ENCODE measurements at places on chromosomes 6 and 20.

GRCh38 chr6:43081043-43081442 is 4.9 kb downstream of the PTK7 start:
- DNase-seq = no peak

DNA sequence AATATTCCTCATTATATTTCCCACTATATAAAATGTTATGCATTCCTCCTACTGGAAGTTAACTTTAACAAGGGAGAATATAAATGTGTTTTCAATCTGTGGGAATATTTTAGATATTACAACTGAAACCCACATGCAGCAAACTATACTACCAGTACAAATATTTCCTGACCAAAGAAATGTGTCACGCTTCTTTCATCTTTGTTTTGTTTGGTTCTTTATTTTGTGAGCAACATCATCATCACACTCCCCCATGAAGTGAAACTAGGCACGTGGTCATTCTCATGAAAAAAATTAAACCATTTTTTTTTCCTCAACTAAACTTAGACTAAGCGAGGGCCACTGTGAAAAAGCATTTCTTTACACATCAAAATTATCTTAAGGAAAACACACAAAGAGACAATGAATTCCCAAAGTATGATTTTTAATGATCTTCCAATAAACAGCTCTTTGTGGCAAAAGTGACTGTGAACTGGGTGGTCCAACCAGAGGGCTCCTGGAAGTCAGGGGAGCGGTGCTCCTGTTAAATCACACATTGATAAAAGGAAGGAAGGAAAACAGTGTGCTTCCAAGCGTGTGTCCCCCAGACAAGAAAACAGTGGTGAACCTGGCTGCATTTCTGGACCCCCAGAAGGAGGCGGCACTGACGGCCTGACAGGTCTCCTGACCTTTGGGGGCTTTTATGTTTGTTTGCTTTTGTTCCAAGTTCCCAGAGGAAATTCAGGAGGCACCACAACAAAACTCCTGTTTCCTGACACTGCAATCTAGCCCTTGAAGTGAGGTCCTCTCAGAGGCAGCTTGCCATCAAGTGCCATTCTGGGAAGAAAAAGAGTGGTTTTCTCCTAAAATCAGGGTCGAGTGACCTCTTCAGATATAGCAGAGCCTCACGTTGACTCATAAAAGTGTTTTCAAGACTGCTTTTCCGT is 166.8 kb upstream of the FOXQ1 start:
- DNase-seq = no peak

GRCh38 chr6:167303675-167304625 is 12.8 kb downstream of the UNC93A start:
- DNase-seq = no peak

- DNase-seq = no peak
Observed at GRCh38 chr6:45959534-45960145, 56.0 kb downstream of the CLIC5 start.

DNA sequence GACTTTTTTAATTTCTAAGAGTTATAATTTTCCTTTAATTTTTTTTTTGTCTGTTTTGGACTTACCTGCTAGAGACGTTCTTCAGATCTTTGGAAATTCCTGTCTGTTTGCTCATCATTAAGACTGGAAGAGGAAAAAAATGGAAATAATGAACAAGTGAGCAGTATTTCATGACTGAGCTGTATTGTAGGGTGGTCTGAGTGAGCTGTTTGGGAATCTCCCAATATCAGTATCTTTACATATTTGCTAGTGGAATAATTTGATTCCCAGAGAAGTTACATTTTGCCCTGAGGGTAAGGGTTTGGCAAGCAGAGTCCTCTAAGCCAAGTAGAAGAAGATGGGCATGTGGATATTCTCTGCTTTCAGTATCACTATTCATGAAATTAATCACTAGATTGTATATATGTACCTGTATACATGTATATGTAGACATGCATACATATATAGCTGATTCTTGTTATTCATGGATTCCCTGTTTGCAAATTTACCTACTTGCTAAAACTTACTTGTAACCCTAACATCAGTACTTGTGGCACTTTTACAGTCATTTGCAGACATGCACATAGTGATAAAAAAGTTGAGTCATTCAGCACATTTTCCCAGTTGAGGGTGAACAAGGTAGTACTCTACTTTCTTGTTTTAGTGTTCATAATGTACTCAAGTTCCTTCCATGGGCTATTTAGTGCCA is 13.5 kb downstream of the ZC2HC1B start:
- no peak for DNase-seq

- DNase-seq = no peak
Observed at GRCh38 chr6:108566406-108566805, 5.7 kb downstream of the FOXO3 start.

GRCh38 chr6:16706029-16706428 is 55.2 kb downstream of the ATXN1 start:
- no peak for DNase-seq

GRCh38 chr6:81084776-81085430 is 667.6 kb downstream of the TENT5A start:
- no peak for DNase-seq

DNA sequence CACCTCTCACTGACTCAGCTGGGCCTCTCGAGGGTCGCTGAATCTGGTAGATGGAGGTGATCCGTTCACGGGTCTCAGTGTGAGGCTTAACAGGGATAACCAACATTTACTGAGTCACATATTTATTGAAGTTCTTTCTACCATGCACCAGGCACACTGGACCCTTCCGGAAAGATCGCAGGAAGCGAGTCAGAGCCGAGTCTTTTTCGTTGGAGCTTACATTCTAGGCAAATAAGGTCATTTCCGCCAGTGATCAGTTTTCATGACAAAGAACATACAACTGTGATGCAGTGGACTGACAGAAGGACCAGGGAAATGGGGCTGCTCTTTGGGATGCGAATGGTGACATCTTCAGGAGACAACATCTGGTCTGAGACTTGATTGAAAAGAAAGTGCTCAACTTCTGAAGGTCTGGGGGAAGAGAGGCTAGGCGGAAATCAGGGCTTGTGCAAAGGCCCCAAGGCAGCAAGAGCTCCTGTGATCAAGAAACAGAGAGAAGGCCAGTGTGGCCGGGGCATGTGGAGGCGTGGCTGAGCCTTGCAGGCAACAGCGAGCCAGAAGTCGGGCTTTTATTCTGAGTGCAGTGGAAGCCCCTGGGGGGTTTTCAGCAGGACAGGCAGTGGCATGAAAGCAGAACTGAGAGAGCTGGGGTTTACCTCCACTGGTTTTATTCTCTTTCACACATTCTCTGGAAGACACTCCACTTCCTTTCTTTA is 56.7 kb downstream of the APCDD1L start:
- no peak for DNase-seq

DNA sequence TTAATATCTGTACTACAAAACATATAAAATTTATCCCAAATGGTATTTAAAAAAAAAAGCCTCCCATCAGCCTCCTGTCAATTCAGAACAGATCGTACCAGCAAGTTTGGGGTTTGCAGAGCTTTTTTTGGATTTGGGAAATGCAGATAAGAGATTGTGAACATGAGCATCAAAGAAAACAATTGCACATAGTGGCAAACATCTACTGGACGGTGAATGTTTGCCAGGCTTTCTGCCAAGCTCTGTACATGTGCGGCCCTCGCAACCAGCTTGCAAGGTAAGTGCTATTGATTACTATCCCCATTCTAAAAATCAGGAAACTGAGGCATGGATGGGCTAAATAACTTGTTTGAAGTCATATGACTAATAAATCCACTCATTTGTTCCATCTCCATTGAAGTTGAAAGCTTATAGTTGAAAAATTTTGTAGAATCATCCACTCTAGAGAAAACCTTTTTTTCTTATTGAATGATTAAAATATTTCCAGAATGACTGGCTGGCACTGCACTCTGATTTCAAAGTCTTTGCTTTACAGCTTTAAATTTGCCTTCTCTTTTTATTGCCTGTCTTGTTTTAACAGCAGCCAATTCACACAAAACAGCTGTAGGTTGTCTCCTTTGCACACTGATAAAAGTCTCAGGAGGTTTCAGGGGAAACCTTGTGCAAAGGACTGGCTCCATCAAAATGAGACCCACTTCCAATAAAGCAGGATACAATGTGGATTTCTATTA is 37.4 kb upstream of the SIRT5 start:
- no peak for DNase-seq

GRCh38 chr20:32326504-32326845 is 31.7 kb upstream of the ASXL1 start:
- no peak for DNase-seq

GRCh38 chr6:53922539-53922981 is 127.8 kb downstream of the LRRC1 start:
- no peak for DNase-seq

- DNase-seq = no peak
Observed at GRCh38 chr6:37491830-37492208, 7.9 kb downstream of the CCDC167 start.

DNA sequence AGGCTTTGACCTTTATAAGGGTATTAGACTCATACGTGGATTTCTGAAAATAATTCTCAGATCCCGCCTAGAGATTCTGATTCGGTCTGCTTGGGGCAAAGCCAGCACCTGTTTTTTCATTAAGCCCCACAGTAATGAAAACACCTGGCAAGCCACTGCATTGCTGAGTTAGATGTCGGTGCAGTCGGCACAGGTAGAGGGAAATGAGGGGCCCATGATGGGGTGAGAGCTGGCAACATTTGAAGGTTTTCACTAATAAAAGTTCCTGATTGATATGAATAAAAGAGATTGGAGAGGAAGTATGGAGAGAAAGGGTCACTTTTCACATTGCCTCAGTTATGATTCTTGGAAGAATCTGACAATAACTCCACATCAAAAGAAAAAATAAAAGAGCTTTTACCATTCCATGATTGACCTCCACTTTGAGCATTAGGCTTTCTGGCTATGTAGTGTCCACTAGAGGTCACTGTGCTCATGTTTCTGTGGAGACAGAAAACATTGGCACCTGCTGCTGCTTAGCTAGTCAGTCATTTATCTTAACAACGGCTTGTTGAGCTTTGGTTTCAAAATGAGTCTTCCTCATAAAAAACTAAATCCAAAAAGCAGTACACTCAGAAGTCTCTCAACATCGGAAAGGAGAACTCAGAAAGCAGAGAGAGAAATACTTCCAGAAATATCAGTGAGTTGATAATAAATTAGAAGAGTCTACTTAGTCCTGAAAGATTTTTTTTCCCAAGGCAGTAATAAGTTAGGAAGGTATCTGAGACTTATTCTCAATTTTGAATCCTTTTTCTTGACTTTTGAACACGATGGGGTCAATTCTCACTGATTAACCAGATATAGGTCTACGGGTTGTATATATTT is 53.3 kb upstream of the KLHL31 start:
- peak; percentile 90 for DNase-seq

GRCh38 chr6:81340946-81341345 is 411.5 kb downstream of the TENT5A start:
- no peak for DNase-seq

- DNase-seq = no peak
Observed at GRCh38 chr6:55058682-55059081, 115.6 kb upstream of the HCRTR2 start.

- DNase-seq = no peak
Observed at GRCh38 chr6:167769408-167770190, 57.1 kb upstream of the AFDN start.

- no peak for DNase-seq
Observed at GRCh38 chr6:143441680-143442545, 8.6 kb downstream of the ADAT2 start.

DNA sequence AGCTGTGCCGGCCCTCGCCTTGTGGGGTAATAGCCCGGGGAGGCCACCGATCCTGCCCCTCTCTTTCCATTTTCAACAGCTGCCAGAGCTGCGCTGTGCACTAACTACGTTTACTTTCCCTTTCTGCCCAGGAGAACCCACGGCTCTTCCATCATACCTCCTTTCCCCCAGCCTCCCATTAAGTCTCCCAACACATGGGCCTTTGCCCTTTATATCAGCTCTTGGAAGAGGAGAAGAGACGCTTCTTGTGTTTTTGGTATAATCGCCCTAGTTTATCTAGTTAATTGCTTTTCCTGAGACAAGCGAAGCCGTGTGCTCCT is 637 bp downstream of the UBR2 start:
- no peak for DNase-seq

- no peak for DNase-seq
Observed at GRCh38 chr20:40781327-40782042, 92.4 kb upstream of the MAFB start.

DNA sequence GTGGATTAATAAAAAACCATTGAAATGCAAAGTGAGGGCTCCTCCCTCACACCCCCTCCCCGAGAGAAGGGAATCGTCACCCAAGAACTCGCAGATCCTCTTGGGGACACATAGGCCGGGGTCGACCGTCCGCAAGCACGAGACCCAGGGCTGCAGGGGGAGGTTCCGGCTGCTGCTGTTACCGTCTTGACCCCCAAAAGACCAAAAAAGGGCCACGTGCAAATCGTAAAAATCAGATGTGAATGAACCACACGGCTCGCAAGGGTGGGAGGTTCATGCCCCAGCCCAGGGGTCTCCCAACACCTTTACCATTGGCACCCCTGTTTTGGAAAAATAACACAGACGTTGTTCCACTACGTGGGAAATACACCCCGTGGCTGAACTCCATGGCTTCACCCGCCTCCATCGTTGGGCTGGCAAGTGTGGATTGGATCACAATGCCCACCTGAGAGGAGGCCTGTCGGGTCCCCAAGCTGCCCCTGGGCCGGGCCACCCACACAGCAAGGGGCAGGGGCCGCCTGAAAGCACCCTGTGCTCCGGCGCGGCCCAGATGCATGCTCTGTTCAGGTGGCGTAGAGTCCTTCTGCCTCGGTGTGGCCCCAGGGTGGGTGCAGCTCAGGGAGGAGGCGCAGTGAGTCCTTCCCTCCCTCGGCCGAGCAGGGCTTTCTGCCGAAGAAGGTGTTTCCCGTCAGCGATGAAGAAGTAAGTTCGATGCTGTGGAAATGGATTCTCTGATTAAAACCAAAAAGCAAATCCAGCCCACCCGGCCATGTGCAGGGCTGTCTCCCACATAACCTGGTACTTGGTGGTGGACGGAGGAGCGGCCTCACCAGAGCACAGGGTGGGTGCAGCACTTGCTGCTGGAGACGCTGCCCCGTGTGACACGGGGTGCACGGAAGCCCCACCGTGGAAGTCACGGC is 85.0 kb downstream of the YTHDF1 start:
- DNase-seq = no peak

GRCh38 chr6:37483252-37483901 is 16.3 kb downstream of the CCDC167 start:
- no peak for DNase-seq

GRCh38 chr6:30533460-30534294 is 22.6 kb downstream of the GNL1 start:
- DNase-seq = no peak

GRCh38 chr6:141988954-141989705 is 143.6 kb upstream of the GJE1 start:
- DNase-seq = peak; percentile 39

- DNase-seq = no peak
Observed at GRCh38 chr20:51522207-51522606, 20.3 kb downstream of the NFATC2 start.

GRCh38 chr6:109450801-109451200 is 4.8 kb downstream of the MICAL1 start:
- no peak for DNase-seq

- no peak for DNase-seq
Observed at GRCh38 chr6:35419417-35419816, 32.7 kb upstream of the FANCE start.

All from T-helper 2 cell (primary cell).